ENCODE measurements at places on chromosomes 12 and 14.

- no peak for DNase-seq
These were observed 25.2 kb upstream of the BHLHE41 start for GRCh38 chr12:26149968-26150500.

DNA sequence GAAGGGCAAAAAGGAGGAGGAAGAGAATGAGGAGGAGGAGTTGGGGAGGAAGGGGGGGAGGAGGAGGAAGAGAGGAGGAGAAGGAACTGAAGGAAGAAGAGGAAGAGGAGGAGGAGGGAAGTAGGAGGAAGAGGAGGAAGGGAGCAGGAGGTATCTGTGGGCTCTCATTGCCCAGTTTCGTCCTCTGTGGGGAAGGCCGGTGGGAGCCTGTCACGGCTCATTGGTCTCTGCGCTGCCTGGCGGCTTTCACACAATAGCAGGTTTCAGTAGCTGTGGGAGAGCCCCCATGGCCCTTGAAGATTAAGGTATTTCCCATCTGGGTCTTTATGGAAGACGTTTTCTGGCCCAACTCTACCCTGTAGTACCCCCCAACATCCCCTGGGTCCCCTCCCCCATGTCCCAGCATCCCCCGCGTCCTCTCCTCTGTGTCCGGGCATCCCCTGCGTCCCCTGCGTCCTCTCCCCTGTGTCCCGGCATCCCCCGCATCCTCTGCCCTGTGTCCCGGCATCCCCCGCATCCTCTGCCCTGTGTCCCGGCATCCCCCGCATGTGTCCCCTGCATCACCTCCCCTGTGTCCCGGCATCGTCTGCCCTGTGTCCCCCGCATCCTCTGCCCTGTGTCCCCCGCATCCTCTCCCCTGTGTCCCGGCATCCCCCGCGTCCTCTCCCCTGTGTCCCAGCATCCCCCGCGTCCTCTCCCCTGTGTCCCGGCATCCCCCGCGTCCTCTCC, 278.2 kb upstream of the SFSWAP start:
- no peak for DNase-seq

DNA sequence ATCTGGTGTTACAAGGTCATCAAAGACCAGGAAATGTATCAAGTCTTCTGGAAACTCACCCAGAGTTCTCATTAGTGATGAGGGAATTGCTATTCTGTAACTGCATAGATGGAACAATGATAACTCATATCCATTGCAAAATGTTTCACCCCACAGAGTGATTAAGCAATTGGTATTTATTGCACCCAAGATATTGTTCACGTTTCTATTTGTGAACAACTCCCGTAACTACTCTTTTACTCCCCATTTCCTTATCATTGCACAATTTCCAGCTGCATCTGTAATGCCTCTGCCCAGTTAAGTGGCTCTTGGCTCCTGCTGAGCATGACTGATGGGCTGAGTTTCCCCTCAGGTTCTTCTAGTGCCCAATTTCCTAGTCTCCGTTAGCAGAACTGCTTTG, 108.7 kb upstream of the PRICKLE1 start:
- peak; percentile 89 for DNase-seq

GRCh38 chr12:46430340-46430948, 57.9 kb upstream of the SLC38A2 start:
- DNase-seq, result peak; percentile 95

DNA sequence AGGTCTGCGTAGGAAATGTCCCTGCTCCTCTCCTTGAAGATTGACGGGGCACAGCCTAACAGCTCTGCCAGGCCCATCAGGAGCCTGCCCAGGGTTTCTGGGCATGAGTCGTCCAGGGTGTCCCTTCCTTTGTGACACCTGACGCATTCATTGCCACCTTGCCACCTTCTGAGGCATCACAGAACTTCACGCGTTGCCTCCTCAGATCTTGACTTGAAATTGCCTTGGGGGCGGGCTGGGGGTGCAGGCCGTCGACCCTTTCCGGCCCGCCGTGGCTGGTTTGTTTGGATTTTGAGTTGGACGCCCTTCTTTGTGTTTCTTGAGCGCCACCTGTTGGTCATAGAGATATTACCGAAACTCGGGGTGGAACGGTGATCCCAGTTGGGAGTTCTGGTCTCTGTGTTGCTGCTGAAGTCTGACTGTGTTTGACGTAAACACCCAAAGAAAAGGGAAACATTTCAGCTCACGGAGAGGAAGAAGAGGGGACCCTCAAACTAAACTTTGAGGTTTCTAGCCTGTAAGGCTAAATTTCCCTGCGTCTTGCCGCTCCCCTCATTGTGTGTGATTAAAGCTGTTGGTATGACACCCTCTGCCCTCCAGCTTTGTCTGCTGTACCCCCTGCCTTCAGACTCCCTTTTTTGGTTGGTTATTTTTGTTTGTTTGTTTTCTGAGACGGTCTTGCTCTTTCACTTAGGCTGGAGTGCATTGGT, 44.6 kb downstream of the MLXIP start:
- peak; percentile 69 for DNase-seq

GRCh38 chr14:94051115-94051514, 25.0 kb downstream of the OTUB2 start:
- peak; percentile 60 for DNase-seq

- DNase-seq, result peak; percentile 8
These were observed 4.9 kb upstream of the SENP1 start for GRCh38 chr12:48110691-48111311.
